ENCODE measurements at places on chromosomes 7 and 10.

DNA sequence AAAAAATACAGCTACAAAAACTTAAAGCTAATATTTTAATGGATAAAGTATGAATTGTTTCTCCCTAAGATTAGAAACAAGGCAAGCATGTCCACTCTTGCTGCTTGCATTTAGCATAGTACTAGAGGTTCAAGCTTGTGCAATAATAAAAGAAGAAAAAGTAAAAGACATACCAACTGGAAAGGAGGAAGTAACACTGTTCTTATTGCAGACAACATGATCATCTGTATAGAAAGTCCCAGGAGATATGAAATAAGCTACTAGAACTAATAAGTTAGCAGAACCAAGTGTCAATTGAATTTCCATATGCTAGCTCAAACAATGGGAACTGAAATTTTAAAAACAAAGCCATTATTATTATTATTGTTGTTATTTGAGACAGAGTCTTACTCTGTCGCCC is 20.0 kb upstream of the RABGEF1 start:
- no peak for DNase-seq

DNA sequence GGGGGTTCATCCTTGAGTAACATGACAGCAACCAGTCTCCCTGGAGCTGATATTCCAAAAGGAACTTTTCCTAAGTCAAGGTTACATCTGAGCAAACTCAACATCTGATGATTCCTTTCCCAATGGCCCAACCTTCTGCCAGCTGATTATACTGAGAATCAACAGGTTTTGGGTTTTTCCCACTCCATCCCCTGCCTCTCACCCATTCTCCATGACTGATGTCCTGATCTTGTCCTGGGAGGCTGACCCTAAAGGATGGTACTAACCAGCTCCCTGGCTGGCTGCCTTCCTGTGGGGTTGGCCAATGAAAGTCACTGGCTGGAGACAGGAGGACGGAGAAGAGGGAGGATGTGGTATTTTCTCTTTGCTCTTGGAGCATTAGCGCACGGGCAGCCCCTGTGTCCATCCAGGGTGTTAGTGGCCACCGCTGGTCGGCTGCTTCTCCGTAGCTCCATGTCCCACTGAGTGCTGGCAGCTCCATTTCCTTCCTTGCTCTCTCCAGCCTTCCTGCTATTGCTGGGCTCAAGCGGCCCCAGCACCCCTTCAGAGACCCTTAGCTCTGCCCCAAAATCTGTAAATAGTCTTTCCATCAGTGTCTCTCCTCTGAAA is 306.2 kb upstream of the PITRM1 start:
- no peak for DNase-seq

DNA sequence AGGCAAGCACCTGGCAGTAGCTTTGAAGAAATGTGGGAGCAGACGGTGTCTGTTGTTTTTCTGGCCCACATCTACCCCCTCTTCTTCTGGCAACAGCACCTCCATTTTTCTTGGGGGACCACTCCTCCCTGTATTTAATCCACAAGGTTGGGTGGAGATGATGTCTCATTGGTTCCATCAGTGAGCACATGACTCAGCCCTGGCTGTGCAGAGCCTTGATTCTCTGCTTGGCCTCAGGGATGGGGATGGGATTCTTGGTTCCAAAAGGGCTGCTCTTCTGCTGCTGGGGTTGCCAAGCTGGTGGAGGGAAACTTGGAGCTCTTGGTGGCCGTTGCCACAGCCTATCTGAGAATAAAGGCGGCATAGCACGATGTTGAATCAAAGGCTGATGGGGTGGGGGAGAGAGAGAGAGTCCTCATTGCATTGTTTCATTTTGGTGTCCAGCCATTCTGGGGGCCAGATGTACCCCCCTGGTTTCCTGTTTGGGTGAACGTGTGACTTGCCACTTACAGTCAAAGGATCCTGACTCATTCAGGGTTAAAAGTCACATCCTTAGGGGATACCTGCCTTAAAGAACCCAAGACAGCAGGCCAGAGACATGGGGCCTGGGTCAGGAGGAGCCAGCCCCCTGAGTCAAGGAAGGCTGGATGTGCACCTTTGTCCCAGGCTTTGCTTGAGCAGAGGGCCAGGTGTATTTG is 25.9 kb downstream of the GRK5 start:
- DNase-seq: no peak

DNA sequence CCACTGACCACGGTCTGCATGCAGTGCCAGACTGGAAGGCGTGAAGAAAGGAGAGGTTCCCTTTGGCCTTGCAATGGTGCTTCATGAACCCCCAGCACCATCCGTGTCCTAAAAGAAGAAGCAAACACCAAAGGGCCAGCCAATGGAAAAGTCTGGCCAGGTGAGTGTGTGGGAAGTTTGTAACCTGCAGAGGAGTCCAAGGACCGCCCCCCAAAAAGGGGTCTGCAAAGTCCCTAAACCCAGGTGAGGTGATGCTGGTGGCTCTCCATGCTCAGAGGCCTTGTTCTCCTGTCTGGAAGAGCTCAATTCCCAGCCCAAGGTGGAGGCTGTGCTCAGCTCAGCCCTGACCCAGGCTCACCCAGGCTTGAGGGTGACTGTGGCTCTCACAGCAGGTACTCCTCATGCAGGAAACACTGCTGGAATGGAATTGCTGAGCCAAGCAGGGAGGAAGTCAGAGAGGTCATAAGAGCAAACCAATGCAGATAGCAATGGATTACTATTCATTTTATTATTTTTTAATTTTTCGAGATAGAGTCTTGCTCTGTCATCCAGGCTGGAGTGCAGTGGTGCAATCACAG is 52.4 kb upstream of the NANOS1 start:
- DNase-seq: no peak

GRCh38 chr7:45873355-45873754 is 473 bp upstream of the CCDC201 start:
- no peak for DNase-seq

DNA sequence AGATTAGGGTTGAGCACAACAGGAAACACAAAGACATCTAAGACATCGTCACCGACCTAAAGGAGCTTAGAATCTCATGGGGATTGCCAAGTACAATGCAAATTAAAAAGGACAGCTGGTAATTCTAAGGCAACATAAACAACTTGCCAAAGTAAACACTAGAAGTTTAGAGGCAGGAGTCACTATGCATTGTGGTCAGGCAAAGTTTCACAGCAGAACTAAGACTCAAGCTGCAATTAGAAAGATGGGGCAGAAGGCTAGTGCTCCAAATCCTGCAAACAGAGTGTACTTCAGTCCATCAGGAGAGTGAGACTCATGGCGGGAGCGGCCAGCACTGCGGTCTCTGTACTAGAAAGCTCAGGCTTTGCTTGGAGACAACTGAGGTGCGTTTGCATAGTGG is 52.7 kb downstream of the HIPK2 start:
- DNase-seq: no peak

DNA sequence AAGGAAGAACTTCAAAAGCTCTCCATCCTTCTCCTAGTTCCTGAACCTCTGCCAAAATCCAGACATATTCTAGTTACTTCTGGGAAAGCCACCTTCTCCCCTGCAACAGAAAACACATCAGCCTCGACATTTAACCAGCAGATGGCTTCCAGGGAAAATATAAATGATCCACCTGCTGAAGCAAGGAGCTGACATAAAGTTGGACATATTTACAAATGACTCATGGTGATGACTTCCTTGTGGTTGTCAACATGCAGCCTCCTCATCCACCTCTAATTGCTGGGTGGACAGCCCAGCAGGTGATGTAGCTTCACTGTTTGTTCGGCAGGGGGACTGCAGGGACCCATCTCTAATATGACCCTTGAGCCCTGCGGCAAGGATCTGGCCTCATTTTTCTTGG is 266.0 kb downstream of the C7orf25 start:
- no peak for DNase-seq

DNA sequence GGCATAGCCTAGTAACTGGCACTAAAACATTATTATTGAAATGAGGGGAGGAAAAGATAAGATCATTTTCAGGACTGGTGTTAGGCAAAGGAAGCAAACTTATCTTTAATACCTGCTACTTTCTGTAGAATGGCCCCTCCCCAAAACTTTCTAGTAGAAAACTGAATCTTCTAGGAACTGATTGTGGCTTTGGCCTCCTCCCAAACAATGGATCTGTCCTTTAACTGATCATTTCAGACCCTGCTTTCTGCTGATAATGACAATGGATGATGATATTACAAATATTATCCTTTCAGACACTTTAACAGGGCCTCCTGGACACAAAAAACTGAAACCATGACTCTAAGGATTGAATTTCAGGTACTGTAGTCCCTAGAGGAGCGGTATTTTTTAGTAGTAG is 55.1 kb downstream of the EZH2 start:
- DNase-seq: no peak

DNA sequence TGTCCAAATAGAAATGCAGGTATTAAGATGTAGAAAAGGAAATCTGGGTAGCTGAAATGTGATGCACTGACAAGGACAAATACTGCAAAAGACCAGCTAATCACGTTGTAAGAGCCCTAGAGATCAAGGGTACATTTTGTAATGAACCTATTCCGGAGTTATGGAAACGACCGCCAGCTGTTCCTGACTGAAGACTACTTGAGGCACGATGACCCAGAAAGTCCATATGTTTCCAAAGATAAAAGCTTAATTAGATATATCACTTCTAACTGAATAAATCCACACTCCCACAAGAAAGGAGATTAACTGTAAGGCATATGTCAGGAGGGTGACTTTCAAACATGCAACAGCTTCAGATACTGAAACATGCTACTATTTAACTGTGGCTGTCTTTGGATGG is 253.5 kb downstream of the NSUN6 start:
- no peak for DNase-seq

GRCh38 chr7:11505471-11505985 is 326.5 kb downstream of the THSD7A start:
- DNase-seq: no peak

DNA sequence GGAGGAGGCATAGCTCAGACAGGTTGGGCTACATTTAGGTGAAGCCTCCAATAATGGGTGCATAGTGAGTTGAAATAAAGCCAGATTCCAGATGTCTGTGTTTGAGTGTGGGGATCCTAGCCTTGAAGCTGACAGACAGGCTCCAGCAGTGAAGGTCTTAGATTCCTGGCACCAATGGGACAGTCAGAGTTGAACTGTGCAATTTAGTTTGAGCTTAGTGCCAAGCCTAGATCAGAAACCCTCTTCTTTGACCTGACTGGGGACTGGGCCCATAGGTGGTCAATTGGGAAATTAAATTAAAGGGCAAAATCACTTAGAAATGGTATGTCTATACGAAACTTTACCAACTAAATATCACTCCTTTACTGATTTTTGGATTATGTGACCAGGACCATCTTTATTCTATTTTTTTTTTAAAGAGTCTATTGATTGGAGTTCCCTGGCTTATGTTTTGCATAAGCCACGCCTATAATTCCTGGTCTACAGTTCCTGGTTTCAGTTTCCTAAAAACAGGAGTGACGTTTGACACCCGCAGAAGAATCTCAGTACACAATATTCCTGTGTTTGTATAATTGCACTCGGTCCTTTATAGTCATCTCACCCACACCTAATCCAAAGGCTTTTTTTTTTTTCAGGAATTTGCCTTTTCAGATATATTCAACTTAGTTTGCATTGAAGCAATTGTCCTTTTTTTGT is 201.4 kb downstream of the GFRA1 start:
- DNase-seq: no peak

DNA sequence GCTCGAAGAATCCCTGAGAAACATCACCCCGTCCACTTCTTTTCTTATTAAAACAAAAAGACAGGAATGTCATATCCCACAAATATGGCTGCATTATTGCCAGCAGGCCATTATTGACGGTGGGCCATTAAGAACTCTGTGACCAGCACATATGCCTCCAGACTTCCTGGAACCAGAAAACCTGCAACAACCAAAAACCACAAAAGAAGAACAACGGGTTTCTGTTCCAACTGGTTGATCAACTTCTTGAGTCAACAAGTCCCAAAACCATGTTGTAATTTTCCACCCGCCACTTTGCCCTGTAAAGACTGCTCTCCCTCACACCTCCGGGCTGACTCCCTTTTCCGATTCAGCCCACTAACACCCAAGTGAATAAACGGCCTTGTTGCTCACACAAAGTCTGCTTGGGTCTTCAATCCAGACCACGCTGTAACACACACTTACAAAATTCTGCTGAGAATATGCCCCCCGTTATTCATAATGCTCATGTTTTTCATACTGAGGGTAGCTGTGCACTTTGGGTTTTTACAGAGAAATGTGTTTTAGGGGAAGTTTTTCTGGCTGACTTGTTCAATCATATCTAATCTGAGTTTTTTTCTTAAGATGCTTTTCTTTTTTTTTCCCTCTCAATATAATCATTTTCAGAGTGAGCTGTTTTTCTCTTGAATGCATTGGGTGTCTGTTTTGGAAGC is 20.7 kb downstream of the ZNF107 start:
- no peak for DNase-seq

DNA sequence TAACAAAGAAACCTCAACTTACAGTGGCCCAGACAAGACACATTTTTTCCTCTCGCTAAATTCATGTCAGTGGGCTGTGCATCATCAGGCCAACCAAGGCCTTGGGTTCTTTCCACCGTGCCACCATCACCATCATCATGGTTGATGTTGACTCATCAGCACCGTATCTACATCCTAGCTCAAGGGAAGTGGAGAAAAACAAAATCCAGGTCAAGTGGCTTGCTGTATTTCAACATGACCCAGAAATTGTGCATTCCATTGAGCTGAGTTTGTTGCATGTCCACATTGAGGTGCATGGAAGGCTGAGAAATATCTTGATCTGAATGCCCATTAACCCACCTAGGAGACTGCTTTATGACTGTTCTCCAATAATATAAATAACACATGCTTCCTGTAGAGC is 312.4 kb upstream of the CDC14C start:
- no peak for DNase-seq

Data from DMS 273 treated with DMSO at 0.1 percent for 48 hours (cell line).